ENCODE measurements at places on chromosomes 5 and 9.

DNA sequence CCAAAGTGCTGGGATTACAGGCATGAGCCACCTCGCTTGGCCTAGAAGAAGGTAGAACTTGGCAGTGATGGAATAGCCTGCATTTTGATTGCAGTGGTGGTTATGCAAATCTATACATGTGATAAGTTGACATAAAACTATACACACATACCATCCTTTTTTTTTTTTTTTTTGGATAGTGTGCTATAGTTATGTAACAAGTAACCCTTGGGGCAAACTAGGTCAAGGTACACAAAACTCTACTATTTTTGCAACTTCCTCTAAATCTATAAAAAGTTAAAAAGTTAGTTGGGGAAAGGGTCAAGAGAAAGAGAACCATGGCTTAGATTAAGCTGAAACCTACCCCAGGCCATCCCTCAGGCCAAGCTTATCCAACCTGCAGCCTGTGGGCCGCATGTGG is 11.1 kb downstream of the TRIM14 start:
- no peak for DNase-seq

- DNase-seq, result no peak
These were observed 36.5 kb downstream of the PPIC start for GRCh38 chr5:122999947-123000563.

DNA sequence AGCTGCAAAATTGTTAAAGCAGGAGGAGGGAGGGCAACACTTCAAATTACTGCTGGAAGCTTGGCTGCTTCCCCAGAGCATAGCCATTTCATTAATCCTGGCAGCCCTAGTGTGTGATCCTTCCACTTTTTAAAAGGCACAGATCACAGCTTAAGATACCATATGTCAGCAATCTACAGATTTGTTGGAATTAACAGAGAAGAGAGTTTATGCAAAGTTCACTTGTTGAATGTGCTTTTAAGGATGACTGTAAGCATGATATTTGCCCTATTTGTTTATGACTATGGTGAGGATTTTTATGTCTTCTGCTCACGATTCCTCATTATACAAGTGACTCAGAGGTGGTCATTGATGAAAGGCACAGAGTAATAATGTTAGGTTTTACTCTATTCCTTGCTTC is 156.0 kb upstream of the CDKN2B start:
- no peak for DNase-seq

DNA sequence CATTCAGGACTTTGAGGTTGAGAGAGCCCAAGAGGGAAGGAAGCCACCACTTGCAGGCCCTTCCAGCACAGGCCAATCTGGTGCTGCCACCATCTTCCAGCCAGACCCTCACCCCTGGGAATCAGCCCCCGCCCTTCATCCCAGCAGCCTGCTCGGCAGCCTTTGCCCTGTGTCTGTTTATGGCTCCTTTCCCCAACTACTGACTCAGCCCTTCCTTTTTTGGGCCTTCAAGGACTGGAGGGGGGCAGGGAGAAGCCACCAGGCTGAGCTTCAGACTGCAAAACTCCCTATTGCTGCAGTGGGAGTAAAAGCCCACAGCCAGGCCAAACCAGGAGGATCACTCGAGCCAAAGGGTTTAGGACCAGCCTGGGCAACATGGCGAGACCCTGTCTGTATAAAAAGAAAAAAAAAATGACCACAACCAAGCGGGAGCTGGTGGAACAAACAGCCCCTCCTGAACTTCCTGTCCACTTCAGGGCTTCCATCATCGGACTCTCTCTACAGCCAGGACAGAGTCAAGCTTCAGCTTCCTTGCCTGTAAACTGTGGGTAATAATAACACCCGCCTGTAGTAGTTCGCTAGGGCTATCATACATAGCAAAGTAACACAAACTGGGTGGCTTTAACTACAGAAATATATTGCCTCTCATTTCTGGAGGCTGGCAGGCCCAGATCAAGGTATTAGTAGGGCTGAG is 85.9 kb upstream of the IL17B start:
- no peak for DNase-seq

DNA sequence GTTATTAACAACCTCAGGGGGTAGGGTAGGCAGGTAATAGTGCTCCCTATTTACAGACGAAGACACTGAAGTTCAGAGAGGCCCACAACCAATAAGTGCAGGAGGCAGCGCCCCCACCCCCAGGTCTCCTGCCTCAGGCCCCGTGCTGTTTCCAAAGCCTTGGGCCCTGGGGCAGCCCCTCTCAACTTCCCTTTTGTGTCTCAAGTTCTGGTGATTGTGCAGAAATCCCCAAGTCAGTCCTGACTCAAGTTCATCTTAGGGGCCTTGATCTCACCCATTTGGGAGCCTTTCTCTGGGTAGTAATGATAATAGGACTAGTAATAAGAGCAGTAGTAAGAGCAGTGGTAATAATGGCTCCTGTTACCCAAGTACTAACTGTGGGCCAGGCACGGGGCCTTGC is 35.5 kb upstream of the ASS1 start:
- no peak for DNase-seq

- DNase-seq, result no peak
These were observed 3.9 kb downstream of the RELL2 start for GRCh38 chr5:141640698-141641097.

DNA sequence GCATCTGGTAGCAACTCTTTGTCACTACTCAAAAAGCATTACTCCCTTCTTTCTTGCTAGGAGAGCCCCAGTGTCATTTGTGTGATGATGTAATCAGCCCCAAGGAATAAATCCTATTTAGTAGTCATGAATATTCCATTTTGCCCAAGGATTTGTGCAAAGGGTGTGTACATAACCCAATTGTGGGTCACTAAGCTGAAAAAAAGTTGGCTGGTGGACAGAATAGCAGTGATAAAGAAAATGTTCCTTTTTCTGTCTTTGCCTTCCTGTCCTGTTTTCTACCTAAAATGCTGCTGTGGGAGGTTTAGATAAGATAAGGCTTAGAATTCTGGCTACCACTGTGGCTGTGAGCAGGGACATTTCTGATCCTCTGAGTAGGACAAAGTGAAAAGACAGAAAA is 223.1 kb upstream of the ITGA1 start:
- no peak for DNase-seq

DNA sequence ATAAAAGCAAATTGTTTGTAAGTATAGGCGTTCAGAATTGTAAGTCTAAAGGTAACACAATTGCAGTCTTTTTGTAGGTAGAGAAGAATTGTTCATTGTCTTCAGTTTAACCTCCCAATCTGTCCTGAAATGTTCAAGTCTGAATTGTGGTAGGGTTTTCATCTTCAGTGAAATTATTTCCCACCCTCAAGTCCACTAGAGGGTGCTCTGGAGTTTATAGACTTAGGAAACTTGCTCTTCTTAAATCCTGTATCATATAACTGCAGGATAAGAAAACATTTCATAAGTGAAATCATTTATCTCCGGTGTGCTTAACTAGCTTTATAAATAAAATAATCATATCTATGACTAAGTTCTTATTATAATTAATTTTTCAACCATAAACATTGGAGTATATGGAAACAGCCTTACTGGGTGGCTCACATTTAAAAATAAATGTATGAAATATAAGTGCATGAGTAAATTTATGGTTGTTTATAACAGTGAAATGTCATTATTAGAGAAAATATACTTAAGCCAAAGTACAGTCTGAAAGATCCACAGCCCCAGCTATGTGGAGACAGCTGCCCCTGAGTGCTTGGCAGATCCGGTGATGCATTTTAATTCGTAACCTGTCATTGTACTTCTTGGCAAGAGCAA is 182.4 kb upstream of the OTULINL start:
- no peak for DNase-seq

- no peak for DNase-seq
These were observed 283.0 kb upstream of the IZUMO3 start for GRCh38 chr9:24828687-24829086.

GRCh38 chr5:67493676-67494075 is 297.1 kb upstream of the CD180 start:
- no peak for DNase-seq

DNA sequence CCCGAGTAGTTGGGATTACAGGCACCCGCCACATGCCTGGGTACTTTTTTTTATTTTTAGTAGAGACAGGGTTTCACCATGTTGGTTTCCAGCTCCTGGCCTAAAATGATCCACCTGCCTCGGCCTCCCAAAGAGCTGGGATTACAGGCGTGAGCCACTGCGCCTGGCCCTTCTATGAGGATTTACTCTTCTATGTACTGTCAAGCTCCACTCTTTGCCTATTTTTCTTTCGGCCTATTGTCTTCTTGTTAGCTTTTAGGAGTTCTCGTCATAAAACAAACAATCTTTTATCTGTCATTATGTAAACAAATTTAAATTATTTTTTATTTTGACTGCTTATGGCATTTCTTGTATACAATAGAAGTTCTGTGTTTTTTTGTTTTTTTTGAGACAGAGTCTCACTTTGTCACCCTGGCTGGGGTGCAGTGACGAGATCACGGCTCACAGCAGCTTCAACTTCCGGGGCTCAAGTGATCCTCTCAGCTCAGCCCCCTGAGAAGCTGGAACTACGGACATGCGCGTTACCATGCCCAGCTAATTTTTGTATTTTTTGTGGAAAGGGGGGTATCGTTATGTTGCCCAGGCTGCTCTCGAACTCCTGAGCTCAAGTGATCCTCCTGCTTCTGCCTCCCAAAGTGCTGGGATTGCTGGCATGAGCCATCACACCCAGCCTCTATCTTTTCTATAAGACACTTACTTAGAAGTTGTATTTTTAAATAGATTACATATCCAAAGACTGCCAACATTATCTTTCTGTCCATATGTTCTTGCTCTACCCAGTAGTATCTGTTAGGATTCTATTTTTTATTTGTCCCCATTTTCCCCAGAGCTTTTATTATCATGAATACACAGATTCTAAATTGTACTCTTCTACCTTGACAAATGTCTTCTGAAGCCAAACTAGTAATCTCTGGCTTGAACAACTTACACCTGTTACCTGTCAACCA is 29.2 kb downstream of the CSNK1A1 start:
- no peak for DNase-seq

DNA sequence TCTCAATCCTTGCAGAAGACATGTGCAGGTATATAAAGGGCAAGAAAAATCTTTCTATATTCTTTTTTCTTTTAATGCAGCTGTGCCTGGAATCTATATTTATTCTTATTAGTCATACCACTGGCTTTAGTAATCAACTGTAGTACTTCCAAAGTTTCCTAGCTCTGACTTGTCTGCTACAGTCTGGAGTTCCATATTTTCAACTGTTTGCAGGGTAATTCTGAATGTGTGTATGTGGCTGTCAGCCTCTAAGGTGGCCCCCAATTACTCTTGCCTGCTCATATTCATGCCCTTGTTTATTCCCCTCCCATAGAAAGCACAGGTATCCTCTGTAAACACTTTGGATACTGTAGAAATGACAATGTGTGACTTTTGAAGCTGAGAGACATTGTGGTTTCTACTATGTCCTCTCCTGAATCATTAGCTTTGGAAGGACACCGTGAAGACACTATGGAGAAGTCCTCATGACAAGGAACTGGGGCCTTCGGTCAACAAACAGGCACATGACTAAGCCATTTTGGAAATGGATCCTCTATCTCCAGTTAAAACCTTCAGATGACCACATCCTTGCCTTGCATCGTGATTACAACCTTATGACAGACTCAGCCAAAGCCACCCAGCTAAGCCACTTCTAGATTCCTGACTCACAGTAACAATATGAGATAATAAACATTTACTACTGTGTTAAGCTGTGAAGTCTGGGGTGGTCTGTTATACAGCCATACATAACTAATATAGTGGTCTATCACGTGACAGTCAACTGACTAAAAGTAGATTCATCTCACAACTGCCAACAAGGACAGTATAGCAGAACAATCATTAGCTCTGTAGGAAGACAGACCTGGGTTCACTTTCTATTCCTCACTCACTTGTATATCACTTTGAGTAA is 49.5 kb upstream of the SUSD1 start:
- no peak for DNase-seq

- no peak for DNase-seq
These were observed 287.8 kb upstream of the ISL1 start for GRCh38 chr5:51095486-51095885.

DNA sequence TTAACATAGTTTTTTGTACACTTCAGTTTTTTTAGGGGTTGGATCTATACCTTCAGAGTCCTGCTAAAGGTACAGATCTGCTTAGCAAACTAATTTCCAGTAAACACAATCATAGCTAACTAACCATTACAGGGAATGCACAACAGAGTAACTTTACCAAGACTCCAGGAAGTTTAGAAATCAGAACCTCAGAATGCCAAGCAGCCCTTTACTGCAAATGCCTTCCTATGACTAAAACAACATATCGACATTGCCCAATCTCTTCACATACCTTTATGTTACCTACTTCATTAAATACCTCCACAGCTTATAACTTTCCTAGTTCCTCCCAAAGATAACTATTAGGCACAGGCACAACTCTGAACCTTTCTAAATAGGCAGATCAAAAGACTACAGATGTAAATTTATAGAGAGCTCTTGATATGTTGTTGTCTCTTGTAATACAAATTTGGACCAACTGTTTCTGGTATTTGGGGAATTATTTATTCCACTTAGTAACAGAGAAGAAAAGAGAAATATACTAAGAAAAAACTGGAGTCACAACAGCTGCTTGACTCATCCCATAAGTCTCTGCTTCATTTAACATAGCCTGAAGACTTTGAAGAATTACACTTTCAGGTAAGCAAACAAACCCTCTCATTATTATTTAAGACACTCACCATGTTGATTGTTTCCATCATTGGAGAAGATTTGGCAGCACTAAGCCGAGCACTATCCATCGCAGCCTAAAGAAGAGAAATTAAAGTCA is 46.0 kb upstream of the OR2K2 start:
- no peak for DNase-seq

GRCh38 chr5:139116100-139116655 is 82.0 kb downstream of the SIL1 start:
- DNase-seq, result no peak

- DNase-seq, result no peak
These were observed 52.2 kb upstream of the DAB2IP start for GRCh38 chr9:121598965-121599871.

DNA sequence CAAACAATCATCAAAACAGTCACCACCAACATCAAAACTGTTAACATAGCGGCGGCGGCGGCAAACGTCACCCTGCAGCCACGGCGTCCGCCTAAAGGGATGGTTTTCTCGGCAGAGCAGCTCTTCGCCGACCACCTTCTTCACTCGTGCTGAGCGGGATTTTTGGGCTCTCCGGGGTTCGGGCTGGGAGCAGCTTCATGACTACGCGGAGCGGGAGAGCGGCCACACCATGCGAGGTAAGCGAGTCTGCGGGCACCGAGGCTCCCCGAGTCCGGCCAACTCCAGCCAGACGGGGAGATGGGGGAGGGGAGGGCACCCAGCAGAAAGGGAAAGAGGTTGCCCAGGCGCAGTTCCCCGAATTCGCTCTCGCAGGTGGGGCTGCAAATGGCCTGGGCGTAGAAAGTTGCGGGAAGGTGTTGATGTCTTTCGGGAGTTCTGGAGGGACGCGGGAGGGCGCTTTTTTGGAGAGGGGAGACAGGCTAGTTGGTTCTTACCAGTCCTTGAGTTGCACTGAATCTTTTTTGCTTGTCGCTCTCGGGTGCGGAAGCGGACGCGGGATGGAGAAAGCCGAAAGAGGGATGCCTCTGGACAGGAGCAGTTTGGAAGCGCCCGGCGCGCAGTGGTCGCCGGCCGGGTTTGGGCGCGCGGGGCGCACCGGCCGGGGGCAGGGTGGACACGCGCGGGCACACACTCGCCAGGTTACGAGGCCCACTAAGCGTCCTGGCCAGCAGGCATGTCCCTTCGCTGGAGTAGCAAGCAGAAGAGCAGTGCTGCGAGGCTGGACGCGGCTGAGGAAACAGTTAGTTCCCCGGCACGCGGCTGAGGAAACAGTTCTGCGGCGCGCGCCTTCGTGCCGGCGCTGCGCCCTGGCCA is 849 bp downstream of the RORB start:
- DNase-seq, result no peak

- peak; percentile 21 for DNase-seq
These were observed 85.9 kb downstream of the SETX start for GRCh38 chr9:132268725-132269352.

- DNase-seq, result no peak
These were observed 53.9 kb upstream of the HMHB1 start for GRCh38 chr5:143758015-143758414.

Data from CMK (cell line).